ENCODE measurements at places on chromosomes 2 and 18. TPM values are rescaled to one million over a fixed set of nuclear protein-coding genes. Genes with fewer than 3 reads are reported as not detected.

Gene LOXL3
- total RNA-seq: 8.2 TPM

Gene ARHGAP15
- total RNA-seq: 11.6 TPM

Gene DHRS9
- total RNA-seq: 2.8 TPM

GRCh38 chr2:114405247-114406116 lies 37.0 kb upstream of the DPP10 start:
- no peak for DNase-seq

GRCh38 chr2:167652401-167652800 lies 595.0 kb downstream of the STK39 start:
- no peak for DNase-seq

Gene DNAJC5G
- total RNA-seq: not detected

DNA sequence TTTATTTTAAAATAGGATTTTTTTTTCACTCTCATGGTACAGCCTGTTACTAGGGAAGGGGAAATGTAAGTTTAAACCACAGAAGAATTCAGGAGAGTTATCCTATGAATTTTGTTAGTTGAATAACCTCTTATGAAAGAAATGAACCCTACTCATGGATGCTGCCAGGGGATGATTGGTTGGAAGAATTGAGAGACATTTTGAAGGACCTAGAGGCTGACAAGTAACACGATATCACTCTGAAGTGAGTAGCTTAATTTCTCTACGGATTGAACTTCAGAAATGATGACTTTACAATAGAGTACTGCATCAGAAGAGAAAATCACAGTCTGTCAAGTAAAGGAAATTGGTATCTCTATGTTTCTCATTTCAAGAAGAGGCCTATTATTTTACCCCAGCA lies 1346.2 kb downstream of the SUCLG1 start:
- no peak for DNase-seq

All from mesenteric fat pad (tissue), 1 donor.